ENCODE measurements at places on chromosomes 13 and 19. TPM values are rescaled to one million over a fixed set of nuclear protein-coding genes. Genes with fewer than 3 reads are reported as not detected.
A peak's percentile ranks its signal among the peaks of the same experiment; 100 is the strongest.

- H3K36me3 ChIP-seq, result no peaks in the 10 kb centered on the region
- DNase-seq, result peak; percentile 40
- H3K27me3 ChIP-seq, result peaks cover 11% of the 10 kb centered on the region
- no peak overlapping the region for H3K27ac ChIP-seq
- H3K4me1 ChIP-seq, result peaks cover 22% of the 10 kb centered on the region
- H3K4me3 ChIP-seq, result peak overlapping the region; percentile 9
Measured at GRCh38 chr19:6587093-6587820, 3.7 kb downstream of the CD70 start.

DNA sequence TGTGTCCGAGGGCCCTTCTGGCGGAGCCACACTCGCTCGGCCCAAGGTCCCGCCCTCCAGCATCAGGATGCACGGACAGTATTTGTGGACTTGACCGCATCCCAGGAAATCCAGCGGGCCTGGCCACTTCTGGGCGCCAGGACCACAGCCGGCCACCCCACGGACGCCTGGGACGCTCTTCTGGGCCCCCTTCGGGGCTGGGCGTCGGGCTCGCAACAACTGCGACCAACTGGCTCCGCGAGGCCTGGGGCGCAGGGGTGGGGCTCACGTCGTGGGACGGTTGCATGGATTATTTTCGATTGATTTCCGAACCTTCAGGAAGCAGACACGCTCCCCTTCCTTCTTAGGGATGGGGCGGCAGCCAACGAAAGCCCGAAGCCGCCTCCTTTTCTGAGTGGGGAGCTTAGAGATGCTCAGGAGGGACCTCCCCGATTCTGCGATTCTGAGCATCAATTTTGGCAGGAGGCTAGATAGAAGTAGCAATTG is 521 bp upstream of the NUP58 start:
- peaks cover 6% of the 10 kb centered on the region for H3K4me1 ChIP-seq
- no peaks in the 10 kb centered on the region for H3K27me3 ChIP-seq
- peaks cover 31% of the 10 kb centered on the region for H3K36me3 ChIP-seq
- no peak for DNase-seq

Gene PABPC3
- total RNA-seq, result 0.18 TPM

DNA sequence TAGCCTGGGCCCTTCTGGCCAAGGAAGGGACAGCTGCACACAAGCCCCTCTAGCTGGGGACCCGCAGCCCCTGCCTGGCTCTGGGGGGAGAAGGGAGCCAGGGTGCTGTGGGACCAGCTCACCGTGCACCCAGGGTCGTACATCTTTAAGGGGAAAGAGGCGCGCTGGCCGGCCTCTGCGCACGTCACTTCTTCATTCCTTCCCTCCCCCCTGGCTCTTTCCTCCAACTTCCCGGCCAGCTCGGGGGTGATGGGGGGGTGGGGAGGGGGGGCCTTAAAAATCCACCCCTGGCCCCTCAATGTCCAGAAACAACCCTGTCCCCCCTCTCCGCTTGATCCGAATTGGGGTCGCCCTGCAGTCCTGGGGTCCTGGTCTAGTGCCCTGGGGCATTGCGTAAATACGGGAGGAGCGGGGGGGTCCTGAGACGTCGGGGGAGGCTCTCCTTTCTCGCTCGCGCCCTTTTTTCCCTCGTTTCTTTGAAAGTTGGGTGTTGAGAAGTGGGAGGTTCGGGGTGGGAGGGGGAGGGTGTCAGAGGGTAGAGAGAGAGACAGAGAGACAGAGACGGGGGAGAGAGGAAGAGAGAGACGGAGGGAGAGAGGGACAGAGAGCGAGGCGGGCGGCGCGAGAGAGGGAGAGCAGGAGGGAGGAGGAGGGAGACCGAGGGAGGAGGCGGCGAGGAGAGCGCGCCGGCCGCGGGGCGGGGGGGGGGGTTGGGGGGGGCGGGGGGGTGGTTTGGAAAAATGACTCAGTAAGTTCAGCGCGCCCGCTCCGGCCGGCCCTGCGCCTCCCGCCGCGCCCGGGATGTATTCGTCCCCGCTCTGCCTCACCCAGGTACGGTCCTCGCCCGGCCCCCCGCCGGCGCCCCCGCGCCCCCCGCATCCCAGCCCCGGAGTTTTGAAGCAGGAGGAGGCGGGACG is at the start of gene NFIC:
NFIC (plus strand) TSS at position 748 of the 917 bp plus-strand sequence; CDS start at position 802, 54 bp downstream.
- peaks cover 35% of the 10 kb centered on the region for H3K36me3 ChIP-seq
- peaks cover 84% of the 10 kb centered on the region for H3K4me1 ChIP-seq
- peak within 1 kb of the TSS; percentile 73 for H3K4me3 ChIP-seq

DNA sequence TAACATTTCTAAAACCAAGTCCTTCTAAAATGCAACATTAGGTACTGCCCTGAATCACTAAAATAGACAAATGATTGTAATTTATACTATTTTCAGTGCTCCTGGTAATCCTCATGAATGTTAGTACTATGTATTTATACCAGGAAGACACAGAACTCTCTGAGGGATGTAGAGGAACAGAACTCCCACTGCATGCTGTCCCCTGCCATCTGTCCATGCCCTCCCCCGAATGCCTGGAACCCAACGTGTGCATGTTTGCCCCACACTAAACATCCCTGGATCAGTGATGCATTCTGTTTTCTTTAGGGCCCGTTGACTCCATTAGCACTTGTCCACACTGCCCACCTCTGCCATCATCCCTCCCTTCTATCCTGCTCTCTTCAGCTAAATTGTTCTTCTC is 26.5 kb downstream of the ENOX1 start:
- no peak overlapping the region for H3K4me3 ChIP-seq
- no peaks in the 10 kb centered on the region for H3K27me3 ChIP-seq
- H3K27ac ChIP-seq, result no peak overlapping the region
- no peaks in the 10 kb centered on the region for H3K4me1 ChIP-seq

DNA sequence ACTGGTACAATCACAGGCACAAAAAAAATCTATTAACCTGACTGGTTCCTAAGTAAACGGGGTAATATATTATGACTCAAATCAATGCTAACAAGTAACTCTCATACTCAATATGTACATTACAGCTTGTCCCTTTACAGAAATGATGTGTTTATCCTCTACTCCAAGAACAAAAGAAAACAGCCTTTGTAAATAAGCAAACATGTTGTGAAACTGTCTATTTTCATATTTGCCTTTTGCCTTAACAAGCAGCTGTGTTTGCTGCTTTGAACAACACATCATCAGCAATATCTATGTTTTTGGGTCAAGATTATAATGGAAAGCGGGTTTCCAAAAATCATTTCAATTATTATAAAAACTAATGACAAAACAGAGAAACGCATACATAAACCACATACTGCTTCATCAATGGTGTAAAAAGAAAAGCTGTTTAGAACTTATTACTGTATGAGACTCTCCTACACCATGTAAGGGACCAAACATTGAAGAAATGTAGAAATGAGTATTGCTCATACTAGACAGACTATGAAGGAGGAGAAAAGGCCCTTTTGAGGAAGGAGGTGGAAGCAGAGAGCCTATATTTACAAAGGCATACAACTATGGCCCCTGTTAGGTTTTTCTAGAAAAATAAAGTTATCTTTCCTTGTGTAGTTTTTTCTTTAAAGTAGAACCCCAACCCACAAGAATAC is 14.8 kb downstream of the TBC1D4 start:
- no peak overlapping the region for H3K4me3 ChIP-seq
- H3K27me3 ChIP-seq, result no peaks in the 10 kb centered on the region
- no peaks in the 10 kb centered on the region for H3K36me3 ChIP-seq

Gene HSD11B1L
- total RNA-seq, result 4.3 TPM

GRCh38 chr13:89688918-89689317 is 1658.6 kb upstream of the MIR17HG start:
- H3K27ac ChIP-seq, result no peak overlapping the region
- H3K27me3 ChIP-seq, result no peaks in the 10 kb centered on the region
- no peak for DNase-seq
- H3K4me3 ChIP-seq, result no peak overlapping the region
- H3K4me1 ChIP-seq, result no peaks in the 10 kb centered on the region
- no peaks in the 10 kb centered on the region for H3K36me3 ChIP-seq

DNA sequence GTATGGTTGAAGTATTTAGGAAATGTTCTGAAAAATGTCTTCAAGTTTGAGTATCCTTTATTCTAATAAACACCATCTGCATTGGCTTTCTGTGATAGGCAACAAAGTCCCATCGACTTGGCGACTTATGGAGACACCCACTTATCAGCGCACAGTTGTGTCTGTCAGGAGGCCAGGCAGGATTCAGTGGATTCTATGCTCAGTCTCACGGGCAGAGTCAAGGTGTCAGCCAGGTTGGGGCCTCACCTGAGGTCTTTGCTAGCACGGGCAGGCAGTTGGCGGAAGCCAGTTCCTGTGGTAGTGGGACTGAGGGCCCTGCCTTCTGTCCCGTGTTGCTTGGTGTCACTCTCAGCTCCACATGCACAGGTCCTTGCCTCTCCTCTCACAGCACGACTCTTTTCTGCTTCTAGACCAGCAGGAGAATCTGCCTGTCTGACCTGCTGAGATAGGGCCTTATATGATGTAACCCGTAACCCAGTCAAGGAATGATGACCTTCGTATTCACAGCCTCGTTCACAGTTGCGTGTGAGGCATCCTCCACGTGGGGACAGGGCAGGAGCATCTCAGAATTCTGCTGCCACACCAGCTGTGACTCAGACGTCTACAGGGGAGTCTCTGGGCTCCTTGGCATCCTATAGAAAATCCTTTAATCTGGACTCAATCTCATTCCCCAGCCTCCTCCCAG is 10.0 kb downstream of the CUL4A start:
- H3K36me3 ChIP-seq, result peaks cover 65% of the 10 kb centered on the region
- H3K4me3 ChIP-seq, result no peak overlapping the region
- no peaks in the 10 kb centered on the region for H3K27me3 ChIP-seq
- DNase-seq, result peak; percentile 42

DNA sequence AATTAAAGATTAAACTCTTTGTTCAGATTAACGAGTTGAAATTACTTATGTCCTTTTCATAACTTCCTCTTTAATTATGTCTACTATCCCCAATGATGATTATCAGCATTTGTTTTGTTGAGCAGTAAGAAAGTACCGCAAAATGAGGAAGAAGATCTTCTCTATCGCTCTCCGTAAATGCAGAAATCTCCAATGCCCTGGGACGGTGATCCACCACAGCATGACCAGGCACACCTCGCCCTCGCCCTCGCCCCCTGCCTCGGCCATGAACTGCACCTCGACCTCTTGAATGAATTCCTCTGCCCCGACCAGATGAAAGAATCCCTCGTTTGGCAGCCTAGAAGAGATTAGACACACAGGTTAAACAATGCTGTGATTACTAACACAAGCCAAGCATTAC is 69.1 kb downstream of the RBM26 start:
- H3K27ac ChIP-seq, result no peak overlapping the region
- no peaks in the 10 kb centered on the region for H3K27me3 ChIP-seq
- H3K36me3 ChIP-seq, result peaks cover 92% of the 10 kb centered on the region
- no peak for DNase-seq

GRCh38 chr13:94233401-94233800 is 246.1 kb downstream of the DCT start:
- H3K27ac ChIP-seq, result no peak overlapping the region
- no peak for DNase-seq
- H3K27me3 ChIP-seq, result no peaks in the 10 kb centered on the region
- H3K36me3 ChIP-seq, result no peaks in the 10 kb centered on the region

DNA sequence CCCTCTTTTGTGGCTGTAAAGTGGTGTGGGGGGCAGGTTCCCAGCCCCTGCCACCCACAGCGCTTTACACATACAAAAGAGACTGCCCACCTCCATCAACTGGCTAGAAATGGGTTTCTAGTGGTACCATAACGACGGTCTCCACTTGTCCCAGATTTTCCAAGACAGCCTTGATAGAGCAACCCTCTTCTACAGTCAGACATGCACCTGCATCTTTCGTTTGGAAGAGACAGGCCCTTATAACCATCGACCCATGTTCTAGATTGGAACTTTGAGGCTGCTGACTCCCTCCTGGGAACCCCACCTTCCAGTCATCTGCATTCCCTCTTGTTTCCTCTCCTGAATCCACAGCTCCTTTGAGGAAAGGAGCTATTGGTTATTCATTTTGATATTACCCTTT is 63.1 kb downstream of the GSX1 start:
- H3K36me3 ChIP-seq, result no peaks in the 10 kb centered on the region
- H3K27ac ChIP-seq, result no peak overlapping the region
- no peaks in the 10 kb centered on the region for H3K4me1 ChIP-seq

DNA sequence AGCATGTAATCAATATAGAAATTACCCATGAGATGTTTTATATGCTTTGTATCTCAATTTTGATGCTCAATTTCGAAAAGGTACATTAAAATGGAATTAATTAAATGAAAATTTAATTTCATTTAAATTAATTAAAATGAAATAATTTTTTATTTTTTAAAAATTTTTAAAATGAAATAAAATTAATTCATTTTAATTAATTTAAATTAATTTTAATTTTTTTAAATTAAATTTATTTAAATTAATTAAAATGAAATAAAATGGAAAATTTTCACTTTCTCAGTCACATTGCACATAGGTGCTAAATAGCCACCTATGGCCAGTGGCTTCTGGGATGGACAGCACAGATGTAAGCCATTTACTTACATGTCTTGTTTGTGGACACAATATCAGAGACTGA is 4.2 kb upstream of the SULT2B1 start:
- DNase-seq, result no peak
- no peaks in the 10 kb centered on the region for H3K4me1 ChIP-seq
- no peaks in the 10 kb centered on the region for H3K27me3 ChIP-seq
- no peak overlapping the region for H3K27ac ChIP-seq
- H3K36me3 ChIP-seq, result no peaks in the 10 kb centered on the region

DNA sequence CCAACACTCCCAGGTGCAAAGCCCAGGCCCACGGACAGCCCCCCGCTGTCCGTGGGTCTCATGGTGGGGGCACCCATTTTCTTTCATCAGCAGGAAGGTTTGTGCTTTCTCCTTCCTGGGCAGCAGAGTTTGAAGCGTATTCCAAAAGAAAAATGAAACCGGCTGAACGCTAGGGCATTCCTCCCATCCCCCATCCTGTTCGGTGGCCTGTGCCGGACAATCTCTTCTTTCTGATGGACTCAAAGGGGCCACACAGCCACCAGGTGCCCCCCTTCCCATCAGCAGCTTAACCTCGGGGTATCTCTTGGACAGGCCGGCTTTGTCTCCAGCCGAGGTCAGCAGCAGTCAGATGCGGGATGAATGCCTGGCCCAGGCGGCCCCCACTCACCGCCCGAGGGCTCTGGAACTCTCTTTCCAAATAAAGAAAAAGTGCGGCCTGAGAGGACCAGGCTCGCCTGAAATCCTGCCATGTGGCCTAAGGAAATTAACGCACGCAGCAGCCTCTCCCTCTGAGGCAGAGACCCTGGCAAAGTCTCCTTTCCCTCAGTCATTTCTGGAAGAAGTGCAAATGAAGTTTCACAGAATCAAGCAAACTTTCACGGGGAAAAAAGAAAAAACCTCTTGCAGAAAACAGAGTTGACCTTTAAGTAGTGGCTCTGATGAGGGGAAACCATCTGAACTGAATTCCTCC is 67.8 kb downstream of the RASA3 start:
- H3K4me1 ChIP-seq, result peaks cover 17% of the 10 kb centered on the region
- peak; percentile 28 for DNase-seq
- H3K4me3 ChIP-seq, result peak overlapping the region; percentile 42
- H3K27ac ChIP-seq, result peak overlapping the region; percentile 93

Gene PCDH20
- total RNA-seq, result not detected

GRCh38 chr19:31135841-31136240 is 213.4 kb downstream of the TSHZ3 start:
- H3K36me3 ChIP-seq, result no peaks in the 10 kb centered on the region
- H3K27ac ChIP-seq, result no peak overlapping the region
- no peak overlapping the region for H3K4me3 ChIP-seq
- no peaks in the 10 kb centered on the region for H3K27me3 ChIP-seq
- no peaks in the 10 kb centered on the region for H3K4me1 ChIP-seq

- H3K4me1 ChIP-seq, result peaks cover 2% of the 10 kb centered on the region
- DNase-seq, result no peak
- no peaks in the 10 kb centered on the region for H3K27me3 ChIP-seq
- H3K27ac ChIP-seq, result no peak overlapping the region
- peaks cover 8% of the 10 kb centered on the region for H3K36me3 ChIP-seq
Measured at GRCh38 chr19:10625762-10626138, 397 bp downstream of the SLC44A2 start.

Gene PNMA8B
- 0.02 TPM for total RNA-seq

Gene SIGLEC12
- total RNA-seq, result 0.69 TPM
